ENCODE measurements at places on chromosomes 7 and 10.

DNA sequence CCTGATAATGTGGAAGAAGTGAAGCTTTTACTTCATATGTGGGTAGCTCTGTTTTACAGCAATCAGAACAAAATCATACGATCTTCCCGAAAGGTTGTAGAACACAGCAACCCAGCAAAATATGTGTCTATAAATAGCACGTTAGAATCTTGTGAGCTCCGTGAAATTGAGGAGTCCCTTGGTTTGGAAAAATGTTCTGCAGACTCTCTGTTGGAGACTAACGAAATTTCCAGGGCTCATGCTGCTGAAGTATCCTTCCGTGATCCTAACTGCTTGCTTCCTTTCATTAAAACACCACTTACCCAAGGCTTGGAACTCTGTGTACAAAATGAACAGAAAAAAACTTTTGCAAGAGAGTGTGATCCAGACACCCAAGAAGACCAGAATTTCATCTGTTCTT lies 57.5 kb downstream of the TASOR2 start:
- no peak for DNase-seq

DNA sequence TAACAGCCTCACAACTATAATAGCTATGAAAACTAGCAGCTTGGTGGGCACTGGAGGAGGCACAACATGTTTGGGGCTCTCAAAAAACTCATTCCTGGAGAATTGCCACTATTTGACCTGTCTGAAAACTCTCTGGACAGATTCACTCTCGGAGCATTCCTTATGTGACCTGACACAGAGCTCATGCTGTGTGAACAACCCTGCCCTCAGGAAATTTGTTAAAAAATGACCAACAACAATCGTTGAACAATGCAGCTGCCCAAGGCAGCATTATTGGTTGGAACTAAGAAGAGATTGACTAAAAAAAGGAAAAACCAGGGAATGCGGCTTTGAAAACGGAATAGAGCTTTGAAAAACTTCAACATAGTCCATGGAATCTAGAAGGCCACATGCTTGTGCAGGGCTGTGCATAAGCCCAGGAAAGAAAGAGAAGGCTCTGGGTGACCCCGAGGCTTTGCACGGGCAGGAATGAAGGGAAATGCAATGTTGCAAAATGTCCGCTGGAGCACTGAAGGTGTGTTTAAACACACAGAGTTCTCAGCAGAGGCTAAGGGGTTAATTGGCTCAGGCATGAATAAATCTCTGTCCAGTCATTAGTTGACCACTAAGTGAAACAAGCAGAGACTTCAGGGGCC lies 52.8 kb downstream of the NAMPT start:
- DNase-seq: no peak

DNA sequence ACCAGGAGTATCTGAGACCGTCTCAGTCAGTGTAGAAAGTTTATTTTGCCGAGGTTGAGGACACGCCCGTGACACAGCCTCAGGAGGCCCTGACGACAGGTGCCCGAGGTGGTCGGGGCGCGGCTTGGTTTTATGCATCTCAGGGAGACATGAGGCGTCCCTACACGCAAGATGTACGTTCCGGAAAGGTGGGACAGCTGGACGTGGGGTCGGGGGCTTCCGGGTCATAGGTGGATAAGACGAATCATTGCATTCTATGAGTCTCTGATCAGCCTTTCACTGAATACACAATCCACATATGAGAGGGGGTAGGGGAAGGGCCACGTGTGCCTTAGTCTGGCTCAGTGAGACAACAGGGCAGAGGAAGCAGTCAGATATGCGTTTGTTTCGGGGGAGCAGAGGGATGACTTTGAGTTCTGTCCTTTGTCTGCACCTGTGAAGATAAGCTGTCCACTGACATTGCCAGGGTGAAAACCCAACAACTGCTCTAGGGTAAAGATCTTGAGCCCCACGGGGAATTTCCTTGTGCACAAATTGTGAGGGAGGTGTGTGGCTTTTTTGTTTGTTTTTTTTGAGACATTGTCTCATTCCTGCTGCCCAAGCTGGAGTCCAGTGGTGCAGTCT lies 66.2 kb downstream of the DNAJB6 start:
- DNase-seq: no peak

GRCh38 chr7:111987115-111987826 lies 218.9 kb downstream of the DOCK4 start:
- no peak for DNase-seq

DNA sequence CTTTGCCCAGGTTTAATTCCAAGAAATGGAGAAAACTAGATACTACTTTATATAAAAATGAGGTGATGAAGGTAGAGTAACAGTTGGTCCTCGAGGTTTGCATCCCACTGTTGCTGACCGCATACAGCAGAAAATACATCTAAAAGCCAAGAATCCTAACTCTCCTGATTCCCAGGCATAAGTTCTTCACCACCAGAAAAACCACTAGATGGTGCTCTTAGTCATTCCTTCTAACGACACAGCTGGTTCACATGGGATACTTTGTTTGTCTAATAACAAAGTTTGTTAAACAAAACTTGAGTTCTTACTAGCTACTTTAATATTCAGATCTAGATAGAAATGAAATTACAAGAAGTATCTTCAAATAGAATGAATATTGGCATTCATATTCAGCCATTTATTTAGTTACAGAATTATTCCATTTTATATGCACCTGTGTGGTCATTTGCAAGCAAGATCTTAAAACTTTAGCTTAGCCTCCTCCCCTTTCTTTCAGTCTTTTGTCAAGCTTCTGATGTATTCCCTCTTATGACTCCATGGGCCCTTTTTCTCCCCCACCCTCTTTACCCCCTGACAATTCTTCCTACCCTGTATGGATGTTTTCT lies 54.1 kb upstream of the CYP26C1 start:
- peak; percentile 20 for DNase-seq

DNA sequence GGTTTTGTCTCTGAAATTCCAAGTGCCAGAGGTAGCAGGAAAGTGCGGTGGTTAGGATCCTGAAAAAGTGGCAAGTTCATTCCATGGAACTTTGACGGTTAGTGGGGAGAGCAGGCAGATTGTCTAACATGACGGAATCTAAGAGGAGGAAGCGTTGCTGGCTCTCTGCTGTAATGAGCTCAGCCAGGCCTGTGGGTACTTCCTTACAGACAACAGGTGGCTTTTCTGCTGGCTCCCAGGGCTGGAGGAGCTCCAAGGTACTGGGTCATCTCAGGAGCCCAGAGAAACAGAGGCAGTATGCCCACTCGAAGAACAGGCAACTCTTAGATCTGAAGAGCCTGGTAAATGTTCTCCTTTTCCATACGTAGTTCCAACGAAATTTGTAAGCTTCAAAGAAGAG lies 3.1 kb upstream of the AIFM2 start:
- DNase-seq: no peak

DNA sequence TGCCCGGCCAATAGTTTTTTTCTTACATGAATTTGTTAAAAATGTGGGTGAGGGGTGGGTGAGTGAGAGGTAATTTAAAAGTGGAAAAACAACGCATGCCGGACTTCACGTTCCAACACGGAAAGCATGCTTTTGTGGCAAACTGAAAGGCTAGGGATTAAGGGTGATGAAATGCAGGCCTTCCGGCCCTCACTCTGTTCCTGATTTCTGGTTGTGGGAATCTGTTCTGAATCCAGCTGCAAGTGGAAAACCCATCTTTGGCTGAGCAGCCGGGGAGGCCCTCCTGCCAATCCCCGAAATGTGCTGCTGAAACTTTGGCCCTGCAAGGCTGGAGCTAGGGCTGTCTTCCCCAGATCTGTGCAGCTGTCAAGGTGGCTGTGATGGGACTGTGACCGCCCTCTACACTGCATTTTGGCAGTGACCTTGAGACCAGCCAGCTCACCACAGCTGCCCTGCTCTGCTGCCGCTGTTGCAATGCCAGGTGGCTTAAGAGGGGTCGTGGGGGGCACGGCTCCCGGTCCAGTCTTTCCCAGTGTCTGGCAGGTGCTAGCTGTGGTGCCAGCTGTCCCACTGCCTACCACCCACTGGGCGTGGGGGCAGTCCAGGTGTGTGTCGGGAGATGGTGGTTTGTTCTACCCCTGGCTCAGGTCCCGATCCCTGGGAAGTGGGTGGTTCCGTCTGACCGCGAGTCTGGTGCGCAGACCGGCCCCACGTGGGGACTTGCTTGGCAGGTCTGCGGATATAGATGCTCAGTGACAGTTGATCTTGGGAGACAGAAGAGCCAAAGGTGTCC lies 39.0 kb downstream of the TET1 start:
- no peak for DNase-seq

- DNase-seq: no peak
Measured at GRCh38 chr10:122525788-122526187, 34.8 kb upstream of the DMBT1 start.

GRCh38 chr10:16392531-16393069 lies 44.2 kb upstream of the PTER start:
- DNase-seq: no peak

DNA sequence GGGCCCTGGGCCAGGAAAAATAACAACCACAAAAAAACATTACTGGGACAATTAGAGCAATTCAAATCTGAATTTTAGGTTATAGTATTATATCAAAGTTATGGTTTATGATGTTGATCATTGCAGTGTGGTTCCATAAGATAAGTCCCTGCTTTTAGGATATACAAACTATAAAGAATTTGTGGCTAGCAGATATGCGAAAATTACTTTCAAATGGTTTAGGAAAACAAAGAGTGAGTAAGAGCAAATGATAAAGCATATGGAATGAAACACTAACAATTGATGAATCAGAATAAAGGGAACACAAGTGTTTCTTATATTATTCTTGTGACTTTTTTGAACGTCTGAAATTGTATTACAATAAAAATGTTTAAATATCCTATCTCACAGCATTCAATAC lies 64.4 kb upstream of the HECTD2 start:
- DNase-seq: no peak

- no peak for DNase-seq
Measured at GRCh38 chr10:129523723-129524316, 56.8 kb downstream of the MGMT start.

DNA sequence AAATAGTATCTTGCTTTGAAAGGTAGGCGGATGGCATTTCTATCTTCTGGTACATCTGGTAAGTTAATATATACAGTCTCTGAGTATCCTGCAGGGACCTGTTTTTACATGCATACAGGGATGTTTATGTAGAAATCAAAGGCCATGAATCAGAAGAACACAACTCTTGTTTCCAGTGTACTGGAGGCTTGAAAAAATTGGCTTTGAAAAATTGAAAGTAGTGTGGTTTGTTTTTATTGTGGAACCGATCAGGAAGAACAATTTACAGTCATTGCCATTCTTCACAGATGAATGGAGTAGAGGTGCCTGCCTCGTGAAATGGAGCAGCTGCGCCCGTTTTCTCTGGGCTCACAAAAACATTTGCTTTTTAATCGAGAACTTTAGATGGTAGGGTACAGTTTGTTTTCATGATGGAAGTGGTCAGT lies 54.0 kb upstream of the RPA3 start:
- DNase-seq: peak; percentile 57

DNA sequence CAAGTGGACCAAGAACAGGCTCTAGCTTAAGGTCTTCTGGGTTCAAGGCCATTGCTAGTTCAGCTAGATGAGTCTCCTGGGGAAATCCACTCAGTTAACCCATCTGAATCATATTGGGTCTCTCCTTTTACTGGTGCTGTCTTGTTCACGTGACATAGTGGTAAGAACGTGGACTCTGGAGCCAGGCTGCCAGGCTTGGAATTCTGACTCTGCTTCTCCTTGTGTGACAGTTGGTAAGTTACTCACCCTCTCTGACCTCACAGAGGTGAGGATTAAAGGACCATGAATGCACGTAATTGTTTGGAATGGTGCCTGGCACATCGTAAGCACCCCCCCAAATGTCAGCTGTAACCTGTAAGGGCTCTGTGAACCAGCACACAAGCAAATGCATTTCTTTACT lies 9.7 kb upstream of the CALU start:
- DNase-seq: no peak

GRCh38 chr7:84336303-84336702 lies 141.7 kb upstream of the SEMA3A start:
- DNase-seq: no peak

DNA sequence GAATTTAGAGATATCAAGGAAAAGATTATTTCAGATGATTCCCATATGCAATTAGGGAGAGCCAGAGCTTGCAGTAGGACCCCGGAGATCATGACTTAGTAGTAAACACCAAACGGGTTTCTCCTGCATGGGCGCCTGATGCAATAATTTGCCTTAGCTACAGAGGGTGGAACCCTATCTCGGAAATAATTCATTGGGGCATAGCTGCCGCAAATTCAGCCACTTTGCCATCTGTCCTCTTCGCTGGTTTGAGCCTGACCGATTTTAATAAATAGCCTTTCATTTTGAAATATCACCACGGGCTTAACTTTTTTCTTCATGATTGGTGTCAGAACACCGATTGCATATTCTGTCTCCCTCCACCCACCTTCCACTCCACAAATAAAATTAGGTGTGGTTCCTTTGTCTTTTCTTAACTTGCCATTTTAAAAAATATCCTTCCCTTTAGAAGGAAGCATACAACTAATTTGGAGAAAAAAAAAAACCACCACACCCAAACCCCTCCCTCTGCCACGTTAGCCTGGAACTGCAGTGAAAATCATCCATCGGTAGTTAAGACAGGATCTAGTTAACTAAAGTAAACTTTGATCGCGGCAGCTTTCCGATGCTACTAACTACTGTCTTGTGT lies 1.4 kb downstream of the GARS1 start:
- DNase-seq: peak; percentile 44

DNA sequence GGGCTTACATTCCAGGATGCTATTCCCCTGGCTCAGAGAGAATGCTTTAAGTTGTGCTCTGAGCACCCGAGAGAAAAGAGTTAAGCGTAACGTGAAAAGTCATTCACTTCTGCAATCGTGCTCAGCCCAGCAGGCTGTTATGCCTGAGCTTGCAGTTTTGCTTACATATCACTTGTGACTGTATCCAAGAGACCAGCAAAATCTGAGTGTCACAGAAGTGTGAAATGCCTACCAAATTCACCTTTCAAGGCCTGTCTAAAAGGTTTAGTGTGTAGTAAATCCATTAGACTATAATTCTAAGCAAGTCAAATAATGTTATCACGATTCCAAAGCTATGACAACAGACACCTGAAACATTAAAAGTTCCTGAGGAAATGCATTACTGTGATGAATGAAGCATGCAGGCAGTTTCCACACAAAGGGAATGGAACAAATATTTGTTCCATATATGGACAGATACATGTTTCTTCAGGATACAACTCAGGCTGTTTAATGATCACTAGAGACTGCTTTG lies 20.1 kb downstream of the ITGB1 start:
- no peak for DNase-seq

GRCh38 chr10:50394832-50395231 lies 143.5 kb upstream of the ASAH2 start:
- peak; percentile 41 for DNase-seq

DNA sequence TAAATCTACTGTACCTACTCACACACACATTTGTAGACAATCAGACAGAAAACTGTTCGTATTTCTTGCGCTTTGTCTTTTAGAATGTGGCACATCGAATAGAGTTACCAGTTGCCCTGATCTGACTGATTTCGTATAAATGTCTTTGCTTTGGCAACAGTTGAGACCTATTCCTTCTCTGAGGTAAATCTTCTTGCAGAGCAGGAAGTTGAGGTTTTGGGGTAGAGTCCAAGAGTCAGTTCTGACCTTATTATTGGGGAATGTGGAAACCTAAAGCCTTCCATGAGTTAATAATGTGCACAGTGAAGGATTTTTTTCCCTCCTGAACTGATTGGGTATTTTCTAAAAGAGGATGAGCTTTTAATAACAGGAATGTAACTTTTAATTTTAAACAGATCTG lies 135.3 kb downstream of the KIAA1217 start:
- DNase-seq: no peak

Measured in activated CD4-positive, alpha-beta T cell treated with anti-CD3 and anti-CD28 coated beads, Interleukin-2, amount 50 U/mL, for 16 hours (primary cell).